Left renal cortex interstitium (tissue), 4 donors: ENCODE measurements at places on chromosomes 16 and 17.

DNA sequence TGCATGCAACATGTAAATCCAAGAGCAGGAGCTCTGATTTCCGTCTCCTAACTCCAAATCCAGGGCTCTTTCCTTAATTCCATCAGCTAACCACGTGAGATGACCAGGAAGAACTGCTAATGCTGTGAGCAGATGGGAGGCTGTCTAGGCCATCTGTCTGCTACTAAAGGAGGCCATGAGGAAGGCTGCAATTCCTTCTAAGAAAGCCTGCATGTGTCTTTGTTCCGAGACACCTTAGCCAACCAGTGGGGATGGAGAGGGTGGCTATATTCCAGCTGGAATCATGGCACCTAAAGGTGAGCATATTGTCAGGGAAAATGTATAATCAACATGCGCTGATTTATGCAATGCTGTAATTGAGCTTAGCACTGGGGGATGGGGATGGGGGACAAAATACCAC is 267.2 kb upstream of the CDH5 start:
- DNase-seq, result no peak

- DNase-seq, result no peak
These were observed 29.4 kb downstream of the C16orf87 start for GRCh38 chr16:46801428-46802049.

DNA sequence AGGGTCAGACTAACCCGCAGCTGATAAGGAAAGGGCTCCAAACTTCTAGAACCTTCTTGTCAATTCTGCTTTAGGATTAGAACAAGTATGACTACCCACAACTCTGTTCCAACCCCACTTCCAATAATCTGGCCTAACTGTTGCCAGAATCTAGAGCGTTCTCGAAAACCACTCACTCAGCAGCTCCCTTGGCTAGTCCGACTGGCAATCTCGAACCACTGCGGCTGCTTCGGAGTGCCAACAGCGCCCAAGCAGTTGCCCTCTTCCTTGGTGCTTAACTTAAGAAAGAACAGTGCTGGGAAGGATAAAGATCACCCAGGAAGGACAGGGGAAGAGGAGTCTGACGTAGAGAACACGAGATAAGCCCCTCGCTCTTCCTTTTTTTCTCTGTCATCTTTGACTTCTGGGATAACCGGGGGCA is 818 bp downstream of the DNAJC7 start:
- DNase-seq, result no peak

GRCh38 chr16:79715061-79715460 is 114.5 kb upstream of the MAF start:
- no peak for DNase-seq

DNA sequence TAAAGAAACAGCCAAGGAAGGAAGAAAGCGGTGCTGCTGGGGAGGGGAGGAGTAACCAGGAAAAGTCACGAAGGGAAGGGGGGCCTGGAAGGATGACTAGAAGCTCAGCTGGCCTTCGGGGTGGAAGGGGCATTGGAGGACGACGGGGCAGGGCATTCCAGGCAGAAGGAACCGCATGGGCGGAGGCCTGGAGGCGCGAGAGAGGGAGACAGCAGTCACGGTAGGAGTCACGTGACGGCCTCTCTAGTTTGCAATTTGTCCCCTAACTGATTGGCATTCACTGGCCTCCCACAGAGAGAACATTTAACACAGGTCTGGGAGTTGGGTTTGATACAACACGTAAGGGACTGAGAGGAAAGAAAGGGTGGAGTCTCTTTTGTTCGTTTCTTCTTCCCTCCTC is 63.9 kb downstream of the RTN4RL1 start:
- no peak for DNase-seq

GRCh38 chr16:75565640-75566039 is 539 bp upstream of the GABARAPL2 start:
- DNase-seq, result no peak

- DNase-seq, result peak; percentile 89
These were observed 6.6 kb downstream of the TRAF4 start for GRCh38 chr17:28750178-28751047.
